ENCODE measurements at places on chromosomes 12 and 14.

DNA sequence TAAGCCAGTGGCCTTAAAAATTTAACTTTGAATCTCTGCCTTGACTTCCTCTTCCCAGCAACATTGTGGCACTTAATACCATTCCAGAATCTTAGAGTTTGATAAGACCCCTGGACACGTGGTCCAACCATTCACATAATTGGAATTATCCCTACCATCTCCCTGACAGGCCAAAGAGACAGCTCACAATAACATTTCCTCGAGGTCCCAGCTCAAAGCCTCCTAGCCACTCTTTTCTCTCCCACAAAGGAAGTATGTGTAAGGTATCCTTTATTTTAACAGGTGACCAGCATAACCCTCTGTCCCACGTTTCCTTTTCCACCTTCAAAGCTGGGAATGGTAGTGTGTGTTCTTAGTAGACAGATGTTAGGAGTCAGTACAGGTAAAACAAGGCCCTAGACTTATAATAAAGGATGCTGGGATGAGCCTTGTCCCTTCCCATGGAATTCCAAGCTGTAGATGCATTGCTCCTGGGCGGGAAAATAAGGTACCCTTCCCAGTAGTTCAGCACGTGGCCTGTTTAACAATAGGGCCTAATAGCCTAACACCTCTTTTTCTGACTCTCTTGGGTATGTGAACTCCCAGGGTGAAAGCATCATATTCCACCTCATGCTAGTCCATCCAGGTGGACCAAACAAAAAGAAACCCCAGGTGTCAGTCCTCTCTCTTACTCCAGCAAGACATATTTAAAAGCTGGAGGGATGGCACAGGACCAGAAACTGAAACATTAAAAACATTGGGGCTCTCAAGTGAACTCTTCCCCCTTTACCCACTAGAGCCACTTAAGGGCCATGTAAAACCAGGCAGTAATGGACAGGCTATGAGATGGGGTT is 37.5 kb upstream of the COL2A1 start:
- DNase-seq = no peak

DNA sequence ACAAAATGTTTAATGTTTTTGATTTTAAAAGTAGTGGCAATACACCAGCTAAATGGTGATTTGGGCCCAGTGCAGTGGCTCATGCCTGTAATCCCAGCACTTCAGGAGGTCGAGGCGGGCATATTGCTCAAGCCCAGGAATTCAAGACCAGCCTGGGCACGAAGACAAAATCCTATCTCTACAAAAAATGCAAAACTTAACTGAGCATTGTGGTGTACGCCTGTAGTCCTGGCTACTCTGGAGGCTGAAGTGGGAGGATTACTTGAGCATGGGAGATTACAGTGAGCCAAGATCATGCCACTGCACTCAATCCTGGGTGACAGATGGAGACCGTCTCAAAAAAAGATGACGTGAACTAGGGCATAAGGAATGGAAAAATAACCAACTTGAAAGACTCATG is 4.7 kb downstream of the RPL36AL start:
- no peak for DNase-seq

- no peak for DNase-seq
Measured at GRCh38 chr12:43208627-43209026, 343.4 kb downstream of the ADAMTS20 start.

GRCh38 chr12:6233121-6233971 is 33.1 kb downstream of the CD9 start:
- DNase-seq = no peak

DNA sequence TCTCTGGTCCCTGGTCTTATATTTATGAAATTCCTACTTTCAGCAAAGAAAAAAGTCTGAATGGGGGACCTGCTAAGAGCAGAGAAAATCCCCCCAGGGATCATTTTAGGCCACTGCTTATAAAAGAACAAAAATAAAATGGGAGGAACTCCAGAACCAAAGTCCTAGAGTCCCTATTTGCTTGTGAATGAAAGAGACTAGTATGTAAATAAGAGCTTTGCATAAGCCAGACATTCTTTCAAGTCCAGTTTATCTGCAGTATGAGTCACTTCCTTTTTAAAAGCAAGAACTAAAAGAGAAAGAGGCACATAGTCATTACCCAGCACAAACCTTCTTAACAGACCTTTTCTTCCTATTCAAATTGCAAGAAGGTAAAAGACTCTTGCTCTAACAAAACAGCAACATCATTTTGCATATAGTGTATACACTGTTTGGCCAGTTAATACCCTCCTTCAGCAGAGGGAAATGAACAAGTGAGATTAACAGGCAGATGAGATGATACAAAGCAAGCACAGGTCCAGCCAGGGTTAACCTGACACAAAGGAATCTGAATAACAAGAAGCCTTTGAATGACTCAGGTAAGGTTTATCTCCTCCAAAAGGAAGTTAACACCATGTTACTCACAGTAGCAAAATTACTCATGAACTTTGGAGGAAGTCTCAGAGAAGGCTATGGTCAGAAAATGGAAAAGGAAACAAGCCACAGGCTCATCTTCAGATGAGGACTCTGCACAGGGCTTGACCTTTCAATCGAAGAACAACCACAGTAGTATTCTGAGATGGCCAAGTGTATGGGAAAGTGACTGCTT is 87.3 kb downstream of the PHLDA1 start:
- no peak for DNase-seq

DNA sequence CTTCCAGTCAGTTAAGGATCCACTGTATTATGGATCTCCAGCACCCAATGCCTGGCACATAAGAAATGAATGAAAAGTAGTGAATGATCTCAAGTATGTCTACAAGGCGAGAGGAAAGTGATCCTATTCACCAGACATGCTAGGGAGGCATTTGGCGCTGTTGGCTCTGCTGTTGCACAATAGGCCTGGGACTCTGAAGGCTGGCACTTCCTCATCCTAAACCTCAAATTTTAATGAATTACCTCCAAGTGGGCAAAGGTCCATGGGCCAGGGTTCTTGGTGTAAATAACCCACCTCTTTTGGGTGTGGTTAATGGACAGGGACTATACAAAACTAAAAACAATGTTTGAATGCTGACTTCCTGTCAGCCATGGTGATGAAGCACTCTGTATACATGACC is 173.4 kb upstream of the PZP start:
- DNase-seq = no peak

GRCh38 chr12:6065863-6066199 is 58.6 kb downstream of the VWF start:
- no peak for DNase-seq
